ENCODE measurements at places on chromosomes 2 and 18.

- DNase-seq, result no peak
Observed at GRCh38 chr2:166444306-166444705, 49.7 kb downstream of the SCN7A start.

GRCh38 chr2:166485558-166486178, 8.4 kb downstream of the SCN7A start:
- no peak for DNase-seq

DNA sequence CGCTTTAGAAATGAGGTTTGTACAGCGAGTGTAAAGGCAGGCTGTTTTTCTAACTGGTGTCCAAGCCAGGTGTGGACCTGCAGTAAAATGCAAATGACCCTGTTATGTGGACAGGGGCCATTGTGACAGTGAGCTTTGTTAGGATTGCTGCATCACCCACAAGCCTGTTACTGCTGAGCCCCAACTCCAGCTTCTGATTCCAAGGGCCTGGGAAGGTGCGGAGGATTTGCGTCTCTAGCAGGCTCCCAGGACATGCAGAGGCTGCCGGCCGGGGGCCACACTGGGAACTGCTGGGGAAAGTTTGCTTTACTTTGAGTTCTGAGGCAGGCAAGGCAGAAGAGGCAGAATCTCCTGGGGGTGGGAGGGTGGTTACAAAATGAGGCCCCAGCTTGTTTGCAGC, 164.1 kb downstream of the GLI2 start:
- DNase-seq, result no peak

DNA sequence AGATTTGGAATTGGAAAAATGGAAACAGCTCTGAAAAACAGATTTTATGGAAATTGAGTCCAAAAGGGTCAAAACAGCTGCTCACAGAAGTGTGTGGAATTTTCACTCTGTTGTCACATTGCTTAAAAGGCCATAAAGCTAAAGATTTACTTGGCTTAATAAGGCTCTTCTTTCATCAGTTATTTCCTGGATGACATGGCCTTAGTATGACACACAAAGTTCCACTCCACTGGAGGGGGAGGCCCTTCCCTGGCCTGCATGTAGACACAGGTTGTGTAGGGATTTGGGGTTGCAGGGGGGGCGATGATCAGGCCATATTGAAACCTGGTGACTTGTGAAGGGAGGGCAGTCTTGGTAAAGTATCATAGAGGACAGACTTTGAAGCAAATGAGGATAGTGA, 34.0 kb downstream of the TMEM185B start:
- DNase-seq, result no peak

DNA sequence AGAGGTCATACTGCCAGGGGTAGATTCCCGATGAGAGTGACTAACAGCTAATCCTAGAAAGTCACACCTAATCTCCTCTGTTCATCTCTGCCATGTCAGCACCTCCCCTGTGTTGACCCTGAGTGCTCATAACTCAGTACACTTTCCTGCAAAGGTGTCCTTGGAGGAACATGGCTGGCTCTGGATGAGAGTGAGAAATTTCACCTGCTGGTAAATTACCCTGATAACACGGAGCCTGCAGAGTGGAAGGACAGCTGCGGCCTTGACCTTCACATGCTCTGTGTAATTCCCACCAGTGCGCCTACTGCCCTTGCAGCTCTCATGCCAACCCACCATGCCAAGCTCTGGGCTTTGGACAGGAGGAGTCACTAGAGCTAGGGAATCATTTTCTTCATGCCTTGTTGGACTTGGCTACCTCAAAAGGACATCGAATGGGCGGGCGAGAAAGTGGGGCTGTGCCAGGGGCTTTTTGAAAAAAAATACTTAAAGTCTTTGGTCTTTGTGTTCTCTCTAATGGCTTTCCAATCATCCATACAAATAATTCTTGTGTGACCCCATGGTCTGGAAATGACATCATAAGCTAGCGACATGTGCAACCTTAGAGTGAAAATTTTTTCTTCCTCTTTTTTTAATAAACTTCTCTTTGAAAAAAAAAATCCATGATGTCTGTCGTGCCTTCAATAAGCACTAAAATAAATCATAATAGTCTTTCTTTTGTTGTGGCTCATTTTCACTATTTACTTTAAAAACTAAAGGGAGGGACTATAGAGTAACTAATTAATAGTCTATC, 319.9 kb downstream of the MYCN start:
- DNase-seq, result no peak

GRCh38 chr18:37451239-37451825, 114.3 kb downstream of the CELF4 start:
- no peak for DNase-seq

DNA sequence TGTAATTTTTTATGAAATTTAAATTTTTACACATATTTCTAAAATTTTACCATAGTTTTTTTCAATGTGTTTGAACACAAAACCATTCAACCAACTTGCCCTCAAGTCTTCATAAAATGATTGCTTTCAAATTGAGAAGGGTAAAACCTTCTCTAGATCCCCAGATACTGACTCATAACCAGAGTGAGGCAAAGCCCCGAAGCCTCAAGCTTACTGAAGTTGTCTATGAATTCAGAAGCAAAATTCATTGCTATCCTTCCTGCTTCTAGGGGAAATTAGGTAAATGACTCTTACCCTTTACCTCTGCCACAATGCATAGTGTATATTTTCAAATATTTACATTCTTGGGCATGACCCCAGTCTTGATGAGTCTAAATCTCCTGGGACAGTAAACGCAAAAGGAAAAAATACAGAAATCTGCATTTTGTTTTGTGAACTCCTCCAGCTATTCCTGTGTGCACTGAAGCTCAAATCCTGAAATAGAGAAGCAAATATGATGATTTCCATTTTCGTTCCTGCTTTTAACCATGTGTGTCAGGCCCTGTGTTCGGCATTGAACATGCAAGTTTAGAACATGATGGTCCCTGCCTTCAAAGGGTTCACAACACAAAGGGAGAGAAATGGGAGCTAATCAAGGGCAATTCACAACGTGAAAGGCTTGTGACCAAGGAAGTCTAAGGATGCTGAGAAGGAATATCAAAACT, 246.3 kb downstream of the SUCLG1 start:
- DNase-seq, result no peak

- DNase-seq, result peak; percentile 47
Observed at GRCh38 chr18:41938445-41938844, 16.6 kb upstream of the PIK3C3 start.

- DNase-seq, result no peak
Observed at GRCh38 chr2:241182126-241182525, 6.4 kb upstream of the ANO7 start.

DNA sequence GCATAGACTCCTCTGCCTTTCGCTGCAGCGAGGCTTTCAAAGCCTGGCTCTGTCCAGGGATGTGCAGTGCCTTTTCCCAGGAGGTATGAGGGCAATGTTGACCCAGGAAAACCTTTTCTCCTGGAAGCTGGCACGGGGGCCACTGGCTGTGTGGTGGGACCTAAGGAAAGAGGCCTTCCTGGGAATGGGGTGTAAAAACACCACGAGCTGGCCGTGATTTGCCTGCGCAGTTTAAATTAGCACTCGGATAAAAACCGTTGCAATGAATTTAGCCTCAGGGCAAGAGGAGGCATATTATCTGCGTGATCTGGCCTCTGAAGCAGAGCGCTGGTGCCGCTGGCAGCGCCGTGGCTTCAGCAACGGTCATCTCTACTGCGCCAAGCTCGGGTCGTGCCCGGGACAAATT, 3.0 kb downstream of the OSR1 start:
- DNase-seq, result no peak

DNA sequence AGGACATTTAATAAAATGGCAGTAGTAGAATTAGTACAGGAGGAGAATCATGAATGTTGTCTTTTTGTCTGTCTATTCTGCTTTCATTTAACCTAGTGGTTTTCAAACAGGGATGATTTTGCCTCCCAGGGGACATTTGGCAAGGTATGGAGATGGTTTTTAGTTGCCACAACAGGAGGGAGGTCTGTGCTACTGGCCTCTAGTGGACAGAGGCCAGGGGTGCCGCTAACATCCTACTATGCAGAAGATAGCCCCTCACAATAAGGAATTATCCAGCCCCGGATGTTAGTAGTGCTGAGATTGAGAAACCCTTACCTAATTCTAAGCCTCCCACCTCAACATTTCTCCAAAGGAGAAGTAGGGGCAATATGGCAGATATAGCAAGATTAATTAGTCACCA, 18.3 kb downstream of the FASTKD2 start:
- peak; percentile 35 for DNase-seq

- peak; percentile 17 for DNase-seq
Observed at GRCh38 chr2:241443486-241444223, 64.7 kb downstream of the STK25 start.

DNA sequence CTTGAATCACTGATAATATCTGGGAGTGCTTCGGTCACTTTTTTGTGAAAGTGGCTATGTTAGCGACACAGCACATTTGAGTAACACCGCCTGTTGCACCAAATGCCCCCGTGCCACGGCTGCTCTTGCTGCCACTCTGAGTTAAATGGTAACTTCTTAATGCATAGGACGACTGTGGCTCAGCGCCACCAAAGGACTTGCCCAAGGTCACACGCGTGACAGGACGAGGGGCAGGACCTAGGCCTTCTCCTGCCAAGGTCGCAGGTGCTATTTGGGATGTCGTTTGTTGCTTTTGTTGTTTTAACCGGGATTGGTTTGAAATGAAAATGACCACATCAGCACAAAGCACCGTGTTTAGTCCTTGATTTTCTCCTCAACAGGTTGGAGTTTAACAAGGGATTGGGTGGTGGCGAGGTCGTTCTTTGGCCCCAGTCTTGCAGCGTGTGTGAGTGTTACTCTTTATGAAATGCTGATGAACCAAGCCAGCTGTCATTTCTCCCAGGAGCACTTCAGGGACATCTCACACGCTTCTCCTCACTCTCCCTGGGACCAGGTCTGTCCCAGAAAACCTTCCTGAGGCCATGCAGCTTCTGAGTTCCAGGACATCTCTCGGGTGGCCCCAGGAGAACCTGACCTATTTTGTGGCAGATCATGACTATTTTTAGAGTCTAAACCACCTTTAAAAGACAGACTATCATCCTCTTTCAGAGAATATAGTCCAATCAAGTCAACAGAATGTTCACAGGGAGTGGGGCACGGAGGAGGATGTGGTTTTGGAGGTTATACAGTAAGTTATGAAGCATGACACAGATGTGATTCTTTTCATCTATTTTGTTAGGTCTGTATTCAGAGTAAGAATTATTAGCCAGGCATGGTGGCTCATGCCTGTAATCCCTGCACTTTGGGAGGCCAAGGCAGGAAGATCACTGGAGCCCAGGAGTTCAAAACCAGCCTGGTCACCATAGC, 49.9 kb downstream of the MTCL1 start:
- peak; percentile 59 for DNase-seq

- DNase-seq, result peak; percentile 29
Observed at GRCh38 chr2:31070339-31071125, 67.7 kb downstream of the GALNT14 start.

GRCh38 chr18:47485221-47485797, 233.8 kb upstream of the SKOR2 start:
- no peak for DNase-seq

DNA sequence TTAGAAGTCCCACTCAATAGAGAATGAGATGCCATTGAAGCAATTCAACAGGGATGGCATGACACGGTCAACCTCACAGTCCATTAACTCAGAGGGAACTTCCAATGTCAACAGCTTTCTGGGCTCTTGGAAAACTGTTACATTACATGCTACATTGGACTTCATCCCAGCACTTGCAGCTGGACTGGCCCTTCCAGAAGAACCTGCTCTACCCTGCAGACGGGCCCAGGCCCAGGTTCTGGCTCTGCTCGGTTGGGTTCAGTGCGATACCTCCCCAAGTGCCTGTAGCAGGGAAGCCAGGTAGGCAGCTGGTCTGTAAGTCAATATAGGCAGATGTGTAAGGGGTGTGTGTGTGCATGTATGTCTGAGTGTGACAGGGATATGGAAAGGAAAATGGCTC, 12.9 kb downstream of the LAMA1 start:
- DNase-seq, result no peak

- no peak for DNase-seq
Observed at GRCh38 chr18:76913583-76913982, 91.2 kb downstream of the ZNF236 start.

DNA sequence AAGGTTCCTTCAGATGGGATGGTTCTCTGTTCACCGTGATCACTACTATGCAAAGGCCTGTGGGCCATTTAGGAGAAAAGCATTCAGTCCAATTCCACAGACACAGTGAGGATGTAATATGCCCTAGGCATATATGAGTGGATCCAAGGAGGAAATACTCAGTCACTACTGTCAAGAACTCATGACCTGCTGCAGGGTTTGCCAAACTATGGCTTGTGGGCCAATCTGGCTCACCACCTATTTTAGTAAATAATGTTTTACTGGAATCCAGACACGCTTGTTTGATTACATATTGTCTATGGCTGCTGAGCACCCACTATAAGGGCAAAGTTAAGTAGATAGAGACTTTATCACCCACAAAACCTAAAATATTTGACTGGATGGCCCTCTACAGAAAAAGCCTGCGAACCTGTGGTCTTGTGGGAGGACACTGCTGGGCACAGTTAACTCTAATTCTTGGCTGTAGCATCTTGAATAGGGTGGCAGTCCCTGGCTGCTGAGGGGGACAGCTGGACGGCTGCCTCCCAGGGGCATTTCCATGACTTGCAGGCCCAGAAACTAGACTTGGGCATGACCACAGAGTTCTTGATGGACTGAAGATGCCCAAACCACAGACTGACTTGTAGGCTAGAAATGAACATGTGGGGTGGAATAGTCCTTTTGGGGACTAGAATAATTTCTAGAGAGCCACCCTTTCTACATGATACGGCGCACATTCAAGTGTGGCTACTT, 20.6 kb upstream of the LTBP1 start:
- no peak for DNase-seq

DNA sequence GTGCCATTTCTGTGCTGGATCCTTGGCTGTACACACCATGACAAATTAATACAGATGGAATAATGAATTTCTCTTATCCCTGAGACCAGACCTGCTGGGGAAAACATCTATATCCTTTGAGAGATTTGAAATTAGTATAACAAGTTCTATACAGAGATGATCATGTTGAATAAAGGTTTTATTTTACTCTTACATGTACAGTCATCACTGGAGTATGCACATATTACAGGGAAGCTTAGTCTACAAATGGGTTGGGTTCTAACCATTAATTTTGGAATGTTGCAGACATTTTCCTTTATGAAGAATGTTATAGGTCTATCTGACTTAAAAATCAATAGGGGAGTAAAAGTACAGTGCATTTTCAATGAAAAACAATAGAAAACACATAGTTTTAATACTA, 29.9 kb upstream of the MMADHC start:
- no peak for DNase-seq

GRCh38 chr2:235116885-235117492, 165.2 kb downstream of the SH3BP4 start:
- peak; percentile 72 for DNase-seq
